ENCODE measurements at places on chromosomes 13 and 19.

GRCh38 chr19:11382898-11383705 is 1.0 kb downstream of the EPOR start:
- peak; percentile 57 for DNase-seq

DNA sequence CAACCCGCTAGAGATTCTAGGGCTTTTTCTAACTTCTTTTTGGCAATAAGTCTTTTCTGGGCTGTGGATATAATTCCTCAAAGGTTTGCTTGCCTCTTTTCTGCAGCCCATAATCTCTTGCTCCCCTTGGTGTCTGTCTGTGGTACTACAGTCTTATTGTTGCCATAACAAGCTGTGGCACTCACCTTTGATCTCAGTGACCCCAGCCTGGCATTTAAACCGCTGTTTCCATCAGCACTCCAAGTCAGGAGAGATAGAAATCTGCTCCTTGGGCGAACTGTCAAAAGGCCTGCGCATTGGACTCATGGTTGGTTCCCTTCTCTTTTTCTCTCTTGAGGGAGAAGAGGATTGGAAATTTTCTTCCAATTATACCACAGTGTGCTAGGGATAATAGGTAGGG is 14.5 kb upstream of the MPHOSPH8 start:
- peak; percentile 26 for DNase-seq

DNA sequence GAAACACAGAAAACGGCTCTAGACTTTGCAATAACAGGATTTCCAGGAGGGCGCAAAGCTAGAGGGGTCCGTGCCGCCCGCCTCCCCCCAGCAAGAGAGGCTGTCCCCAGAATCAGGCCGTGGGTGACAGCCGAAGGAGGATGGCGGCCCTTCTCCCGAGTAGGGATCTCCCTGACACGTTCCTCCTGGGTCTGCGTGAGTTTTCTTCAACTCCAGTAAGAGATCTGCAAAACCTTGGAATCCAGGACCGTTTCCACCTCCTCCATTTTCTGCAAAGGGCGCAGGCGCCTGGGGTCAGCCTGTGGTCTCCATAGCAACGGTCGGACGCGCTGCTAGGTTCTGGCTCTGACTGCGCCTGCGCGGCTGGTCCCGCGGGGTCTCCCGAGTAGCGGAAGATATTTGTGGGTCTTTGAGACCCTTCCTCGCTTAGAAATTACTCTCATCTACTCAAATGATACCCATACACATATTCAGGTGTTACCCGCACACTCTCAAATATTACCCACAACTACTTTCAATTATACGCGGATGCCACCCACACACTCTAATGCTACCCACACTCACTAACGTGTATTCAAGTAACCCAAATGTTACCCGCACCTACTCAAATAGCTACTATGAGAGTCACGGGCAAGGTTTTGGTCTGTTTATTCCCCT is 2.1 kb downstream of the PNMA8C start:
- no peak for DNase-seq

- no peak for DNase-seq
Observed at GRCh38 chr19:55552620-55553019, 7.3 kb upstream of the SBK3 start.

- no peak for DNase-seq
Observed at GRCh38 chr13:99282264-99283231, 24.4 kb upstream of the GPR18 start.

- DNase-seq: peak; percentile 33
Observed at GRCh38 chr13:20191311-20192157, 1.2 kb downstream of the GJB2 start.

DNA sequence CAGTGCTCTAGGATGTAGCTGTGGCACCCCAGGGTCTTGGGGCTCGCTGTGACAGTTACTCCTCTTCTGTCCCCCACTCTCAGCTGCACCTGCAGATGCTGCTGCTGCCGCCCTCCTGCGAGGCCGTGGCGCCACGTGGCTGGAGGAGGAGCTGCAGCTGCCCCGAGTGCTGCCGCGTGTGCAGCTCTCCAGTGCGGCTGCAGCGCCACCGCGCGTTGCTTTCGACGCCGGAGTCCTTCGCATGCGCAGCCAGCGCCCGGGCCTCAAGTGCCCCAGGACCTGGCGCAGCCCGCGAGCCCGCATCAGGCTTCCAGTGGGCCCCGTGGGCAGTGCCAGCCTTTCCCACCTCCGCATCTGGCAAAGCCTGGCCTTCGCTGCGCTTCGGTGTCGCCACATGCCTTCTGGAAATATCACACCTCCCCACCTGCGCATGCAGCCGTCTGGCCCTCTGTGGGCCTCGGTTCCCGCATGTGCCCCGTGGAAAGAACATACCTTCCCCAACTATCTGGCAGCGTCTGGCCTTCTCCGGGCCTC is 692 bp upstream of the ZNF580 start:
- no peak for DNase-seq

GRCh38 chr19:39319892-39320248 is 793 bp downstream of the LRFN1 start:
- no peak for DNase-seq

GRCh38 chr13:45828256-45828968 is 23.1 kb downstream of the SIAH3 start:
- DNase-seq: no peak

GRCh38 chr19:43564800-43565199 is 10.5 kb downstream of the XRCC1 start:
- no peak for DNase-seq

DNA sequence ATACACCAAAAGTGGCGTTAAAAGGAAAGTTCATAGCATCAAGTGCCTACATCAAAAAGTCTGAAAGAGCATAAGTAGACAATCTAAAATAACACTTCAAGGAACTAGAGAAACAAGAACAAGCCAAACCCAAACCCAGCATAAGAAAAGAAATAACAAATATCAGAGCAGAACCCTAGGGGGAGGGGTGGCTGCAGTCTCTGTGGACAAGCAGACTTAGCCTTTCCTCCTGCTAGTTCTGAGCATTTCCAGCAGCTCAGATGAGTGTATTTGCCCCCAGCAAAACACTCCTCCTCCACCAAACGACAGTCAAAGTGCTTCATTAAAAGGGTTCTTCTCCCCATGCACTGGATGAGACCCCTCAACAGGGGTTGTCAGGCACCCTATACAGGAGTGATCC is 7.1 kb upstream of the ZNF90 start:
- no peak for DNase-seq

DNA sequence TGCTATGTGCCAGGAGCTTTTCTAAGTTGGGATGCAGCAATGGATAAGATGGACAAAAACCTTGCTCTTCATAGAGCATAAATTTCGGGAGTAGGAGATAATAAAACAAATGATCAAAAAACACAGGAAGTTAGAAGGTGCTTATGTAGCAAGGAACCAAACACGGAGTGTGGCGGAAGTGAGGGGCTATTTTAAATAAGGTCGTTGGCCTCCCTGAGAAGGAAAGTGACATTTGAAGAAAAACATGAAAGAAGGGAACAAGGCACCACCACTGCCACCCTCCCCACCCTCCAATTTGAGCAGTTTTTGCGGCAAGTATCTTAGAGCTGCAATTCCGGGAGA is 3.2 kb upstream of the GSX1 start:
- no peak for DNase-seq

GRCh38 chr13:93814658-93815057 is 588.1 kb downstream of the GPC6 start:
- no peak for DNase-seq

All from HL-60 (cell line).